ENCODE measurements at places on chromosomes 5 and 9.

- no peak overlapping the region for H3K27ac ChIP-seq
- no peaks in the 10 kb centered on the region for H3K4me1 ChIP-seq
- no peak overlapping the region for H3K4me3 ChIP-seq
- no peak for DNase-seq
These were observed 7.4 kb downstream of the TRAF1 start for GRCh38 chr9:120918931-120919842.

- H3K27me3 ChIP-seq: no peaks in the 10 kb centered on the region
- peak overlapping the region; percentile 69 for H3K27ac ChIP-seq
- peak overlapping the region; percentile 91 for H3K4me3 ChIP-seq
- H3K36me3 ChIP-seq: no peaks in the 10 kb centered on the region
These were observed 561 bp downstream of the DAPK1 start for GRCh38 chr9:87498046-87498810.

DNA sequence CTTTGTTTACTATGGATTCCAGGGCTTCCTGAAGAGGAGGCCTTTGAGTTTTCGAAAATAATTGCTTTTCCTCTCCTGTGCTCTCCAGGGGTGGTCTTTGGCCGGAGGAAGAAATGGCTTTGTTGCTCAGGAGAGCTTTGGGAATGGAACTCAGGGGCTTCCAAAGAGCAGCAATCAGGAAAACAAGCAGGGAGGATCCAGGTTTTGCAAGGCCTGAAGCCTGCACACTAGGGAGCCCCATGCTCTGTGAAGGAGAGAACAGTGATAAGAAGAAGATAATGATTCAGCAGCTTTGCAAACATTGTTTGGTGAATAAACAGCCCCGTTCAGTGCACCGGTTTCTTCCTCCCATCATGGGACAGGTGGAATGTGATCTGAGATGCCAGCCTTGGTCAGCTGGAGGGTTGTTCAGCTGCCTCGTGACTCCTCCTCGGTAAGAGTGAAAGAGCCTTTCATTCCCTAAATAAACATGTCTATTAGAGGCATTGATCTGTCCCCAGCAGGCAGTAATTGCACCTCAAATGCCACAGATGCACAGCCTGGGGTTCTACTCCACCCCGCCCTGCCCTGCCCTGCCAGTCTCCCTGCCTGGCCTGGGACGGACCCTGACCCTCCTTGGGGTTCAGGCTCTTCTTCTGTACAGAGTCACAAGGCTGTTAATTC is 11.5 kb upstream of the ALDH1B1 start:
- H3K27ac ChIP-seq: no peak overlapping the region
- H3K36me3 ChIP-seq: no peaks in the 10 kb centered on the region
- H3K27me3 ChIP-seq: no peaks in the 10 kb centered on the region
- no peak overlapping the region for H3K4me3 ChIP-seq
- no peak for DNase-seq

DNA sequence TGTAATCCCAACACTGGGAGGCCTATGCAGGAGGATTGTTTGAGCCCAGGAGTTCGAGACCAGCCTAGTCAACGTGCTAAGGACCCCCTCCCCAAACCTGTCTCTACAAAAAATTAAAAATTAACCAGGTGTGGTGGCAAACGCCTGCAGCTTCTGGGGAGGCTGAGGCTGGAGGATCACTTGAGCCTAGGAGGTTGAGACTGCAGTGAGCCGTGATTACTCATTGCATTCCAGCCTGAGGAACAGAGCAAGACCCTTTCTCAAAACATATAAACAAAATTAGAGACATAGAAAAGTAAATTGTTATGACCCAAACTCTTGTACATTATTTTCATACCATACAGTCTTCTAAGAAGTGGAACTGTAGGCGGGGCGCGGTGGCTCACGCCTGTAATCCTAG is 1.1 kb downstream of the GPR107 start:
- H3K36me3 ChIP-seq: peaks cover 6% of the 10 kb centered on the region
- H3K27ac ChIP-seq: peak overlapping the region; percentile 91
- DNase-seq: no peak
- H3K27me3 ChIP-seq: no peaks in the 10 kb centered on the region
- H3K4me1 ChIP-seq: peaks cover 30% of the 10 kb centered on the region
- H3K4me3 ChIP-seq: peak overlapping the region; percentile 63

DNA sequence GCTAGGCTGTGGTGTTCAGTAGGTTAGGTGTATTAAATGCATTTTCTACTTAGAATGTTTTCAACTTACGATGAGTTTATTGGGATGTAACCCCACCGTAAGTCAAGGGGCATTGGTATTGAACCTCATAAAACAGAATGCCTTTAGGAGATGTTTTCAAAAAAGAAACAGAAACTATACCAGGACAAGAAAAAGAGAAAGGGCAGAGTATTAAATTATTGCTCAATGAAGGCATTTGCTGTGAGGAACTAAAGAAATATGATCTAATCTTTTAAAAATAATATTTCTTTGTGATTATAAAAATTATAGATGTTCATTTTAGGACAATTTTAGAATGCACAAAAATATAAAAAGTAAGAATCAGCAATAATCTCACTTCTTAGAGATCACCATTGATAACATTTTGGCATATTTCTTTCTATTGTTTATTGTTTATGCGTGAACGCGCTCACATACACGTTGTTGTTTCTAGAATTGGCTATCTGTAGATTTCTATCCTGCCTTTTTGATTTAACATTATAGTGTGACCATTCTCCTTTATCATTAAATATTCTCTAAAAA is 8.0 kb downstream of the GALNT12 start:
- H3K27ac ChIP-seq: no peak overlapping the region
- no peaks in the 10 kb centered on the region for H3K27me3 ChIP-seq
- no peaks in the 10 kb centered on the region for H3K4me1 ChIP-seq
- H3K36me3 ChIP-seq: no peaks in the 10 kb centered on the region

- H3K4me1 ChIP-seq: no peaks in the 10 kb centered on the region
- H3K27ac ChIP-seq: no peak overlapping the region
- H3K27me3 ChIP-seq: no peaks in the 10 kb centered on the region
These were observed 21.3 kb downstream of the NREP start for GRCh38 chr5:111735583-111736270.

DNA sequence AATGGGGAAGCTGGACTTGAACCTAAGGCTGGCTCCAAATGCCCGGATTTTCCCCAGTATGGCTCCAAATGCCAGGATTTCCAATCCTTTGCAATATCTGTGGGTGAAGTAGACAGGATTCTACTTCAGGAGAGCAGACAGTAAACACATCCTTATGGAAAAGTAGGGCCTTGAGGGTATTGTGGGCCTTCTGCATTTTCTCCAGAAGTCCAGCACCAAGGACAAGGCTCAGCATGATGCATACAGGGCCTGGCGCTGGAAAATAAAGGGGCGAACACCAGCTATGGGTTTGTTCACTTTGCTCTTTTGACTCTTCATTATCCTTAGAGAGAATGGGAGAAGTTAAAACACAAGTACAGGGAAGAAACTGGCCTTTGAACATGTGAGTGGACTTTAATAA is 347.5 kb downstream of the SEMA5A start:
- H3K4me3 ChIP-seq: no peak overlapping the region
- H3K27me3 ChIP-seq: no peaks in the 10 kb centered on the region
- no peaks in the 10 kb centered on the region for H3K36me3 ChIP-seq
- DNase-seq: no peak
- no peak overlapping the region for H3K27ac ChIP-seq

- peaks cover 8% of the 10 kb centered on the region for H3K4me1 ChIP-seq
- H3K36me3 ChIP-seq: peaks cover 39% of the 10 kb centered on the region
- H3K4me3 ChIP-seq: no peak overlapping the region
- DNase-seq: no peak
- peak overlapping the region; percentile 10 for H3K27ac ChIP-seq
These were observed 5.4 kb downstream of the PUM3 start for GRCh38 chr9:2838371-2839000.

DNA sequence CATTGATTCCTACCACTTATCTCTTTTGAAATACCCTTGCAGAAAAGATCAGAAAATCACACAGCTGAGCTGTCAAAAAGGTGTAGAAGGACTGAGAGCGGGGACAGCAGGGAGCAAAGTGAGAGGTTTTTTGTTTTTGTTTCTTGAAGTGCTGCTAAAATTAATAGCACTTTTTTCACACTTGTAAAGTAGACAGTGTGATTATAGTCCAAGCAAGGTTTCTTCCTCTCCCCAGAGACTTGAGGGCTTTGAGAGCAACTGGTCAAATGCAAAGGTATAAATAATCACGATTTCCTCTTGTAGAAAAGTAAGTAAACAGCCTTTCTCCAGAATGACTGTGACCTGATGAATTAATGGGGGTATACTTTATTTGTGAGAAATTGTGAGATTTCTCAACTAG is 326.9 kb downstream of the ZNF608 start:
- no peaks in the 10 kb centered on the region for H3K27me3 ChIP-seq
- H3K36me3 ChIP-seq: no peaks in the 10 kb centered on the region
- no peaks in the 10 kb centered on the region for H3K4me1 ChIP-seq

DNA sequence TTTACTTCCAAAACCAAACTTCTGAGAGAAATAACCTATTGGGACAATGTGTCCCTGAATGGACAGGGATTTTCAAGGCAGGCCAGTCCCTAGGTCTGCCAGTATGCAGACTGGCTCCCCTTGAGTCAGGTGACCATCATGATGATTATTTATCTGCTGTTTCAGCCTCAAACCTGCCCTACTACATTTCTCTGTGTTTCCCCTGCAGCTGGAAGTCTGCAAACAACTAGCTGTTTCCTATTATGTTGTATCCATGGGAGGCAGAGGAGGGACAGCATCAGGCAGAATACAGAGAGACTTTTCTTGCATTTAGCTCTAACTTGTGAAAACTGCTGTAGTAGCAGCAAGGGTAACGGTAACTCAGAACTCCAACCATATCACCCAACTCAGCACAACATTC is 36.2 kb upstream of the IFNK start:
- peaks cover 37% of the 10 kb centered on the region for H3K4me1 ChIP-seq
- no peaks in the 10 kb centered on the region for H3K36me3 ChIP-seq
- no peak for DNase-seq
- H3K27ac ChIP-seq: no peak overlapping the region

DNA sequence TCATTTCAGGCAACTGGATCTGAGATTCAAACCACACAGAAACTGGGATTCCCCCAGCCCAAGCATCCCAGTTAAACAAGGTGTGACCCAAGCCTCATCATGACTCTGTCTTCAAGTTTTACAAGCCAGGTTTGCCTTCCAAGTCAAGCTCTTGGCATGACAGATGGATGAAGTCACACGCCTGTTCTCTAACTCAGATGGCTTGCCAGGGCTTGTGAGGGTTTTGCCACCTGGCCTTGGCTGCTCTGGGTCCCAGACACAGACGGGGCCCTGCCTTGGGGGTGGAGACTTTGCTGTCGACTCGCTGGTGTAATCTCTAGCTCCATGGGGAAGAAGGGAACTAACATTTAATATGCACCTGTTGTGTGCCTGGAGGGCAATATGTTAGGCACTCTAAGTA is 95.8 kb upstream of the RARS1 start:
- no peak for DNase-seq
- no peak overlapping the region for H3K4me3 ChIP-seq
- no peaks in the 10 kb centered on the region for H3K4me1 ChIP-seq
- H3K27ac ChIP-seq: no peak overlapping the region
- H3K27me3 ChIP-seq: no peaks in the 10 kb centered on the region

DNA sequence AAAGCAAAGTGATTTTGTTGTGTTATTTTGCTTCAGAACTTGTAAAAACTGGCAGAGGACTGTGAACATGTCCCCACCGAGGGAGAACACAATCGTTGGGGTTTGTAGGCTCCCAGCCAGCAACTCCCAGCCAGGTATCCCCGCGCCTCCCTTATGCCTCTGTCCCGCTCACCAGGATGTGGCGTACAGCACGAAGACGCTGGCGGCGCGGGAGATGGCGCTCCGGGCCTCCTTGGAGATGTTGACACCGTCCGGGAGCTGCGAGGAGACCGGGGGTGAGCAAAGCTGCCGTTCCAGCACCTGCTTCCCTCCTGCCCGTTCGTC is 630 bp downstream of the POLE3 start:
- peak overlapping the region; percentile 93 for H3K4me3 ChIP-seq
- DNase-seq: no peak
- H3K27me3 ChIP-seq: no peaks in the 10 kb centered on the region
- H3K36me3 ChIP-seq: peaks cover 15% of the 10 kb centered on the region
- peak overlapping the region; percentile 93 for H3K27ac ChIP-seq

GRCh38 chr5:19172926-19173470 is 815.0 kb downstream of the CDH18 start:
- H3K4me1 ChIP-seq: no peaks in the 10 kb centered on the region
- no peak overlapping the region for H3K4me3 ChIP-seq

GRCh38 chr5:78486218-78486617 is 125.8 kb downstream of the SCAMP1 start:
- H3K4me1 ChIP-seq: peaks cover 51% of the 10 kb centered on the region
- no peaks in the 10 kb centered on the region for H3K27me3 ChIP-seq
- no peak overlapping the region for H3K27ac ChIP-seq
- no peak for DNase-seq
- no peak overlapping the region for H3K4me3 ChIP-seq
- H3K36me3 ChIP-seq: peaks cover 9% of the 10 kb centered on the region

GRCh38 chr9:134860510-134860909 is 20.1 kb upstream of the FCN2 start:
- H3K36me3 ChIP-seq: no peaks in the 10 kb centered on the region
- no peaks in the 10 kb centered on the region for H3K4me1 ChIP-seq
- no peaks in the 10 kb centered on the region for H3K27me3 ChIP-seq
- no peak for DNase-seq
- H3K4me3 ChIP-seq: no peak overlapping the region

DNA sequence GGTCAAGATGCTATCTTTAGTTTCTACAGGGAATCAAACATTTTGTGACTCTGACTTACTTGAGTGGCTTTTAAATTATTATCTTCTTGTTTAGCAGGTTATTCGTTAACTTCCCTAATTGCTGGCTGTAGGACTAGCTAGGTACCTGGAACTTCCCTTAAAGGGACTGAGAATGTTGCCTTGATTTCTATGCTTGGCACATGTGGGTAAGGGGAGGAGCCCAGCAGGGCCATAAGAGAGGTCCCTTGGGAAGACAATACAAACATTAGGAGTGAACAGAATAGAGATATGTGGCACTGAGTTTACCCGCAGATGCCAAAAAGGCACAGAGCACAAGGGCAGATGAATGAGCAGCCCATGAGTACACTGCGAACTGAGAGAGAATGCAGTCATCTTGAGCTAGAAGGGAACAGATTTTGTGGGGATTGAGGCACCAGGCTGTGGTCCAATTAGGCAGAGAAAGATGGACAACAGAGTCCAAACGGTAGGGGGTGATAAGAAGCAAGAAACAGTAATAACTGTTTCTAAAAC is 9.8 kb downstream of the CKMT2 start:
- H3K27ac ChIP-seq: no peak overlapping the region
- DNase-seq: no peak
- H3K4me1 ChIP-seq: no peaks in the 10 kb centered on the region
- no peaks in the 10 kb centered on the region for H3K27me3 ChIP-seq
- H3K4me3 ChIP-seq: no peak overlapping the region
- H3K36me3 ChIP-seq: no peaks in the 10 kb centered on the region

- H3K27me3 ChIP-seq: no peaks in the 10 kb centered on the region
- DNase-seq: no peak
- no peak overlapping the region for H3K4me3 ChIP-seq
These were observed 10.6 kb upstream of the IGFBPL1 start for GRCh38 chr9:38434853-38435252.

- no peak for DNase-seq
- no peak overlapping the region for H3K27ac ChIP-seq
- no peaks in the 10 kb centered on the region for H3K36me3 ChIP-seq
- H3K27me3 ChIP-seq: no peaks in the 10 kb centered on the region
These were observed 79.2 kb downstream of the ISOC1 start for GRCh38 chr5:129173771-129174170.

All from CD14-positive monocyte (primary cell).